ENCODE measurements at places on chromosomes 4 and X. TPM values are rescaled to one million over a fixed set of nuclear protein-coding genes. Genes with fewer than 3 reads are reported as not detected.

DNA sequence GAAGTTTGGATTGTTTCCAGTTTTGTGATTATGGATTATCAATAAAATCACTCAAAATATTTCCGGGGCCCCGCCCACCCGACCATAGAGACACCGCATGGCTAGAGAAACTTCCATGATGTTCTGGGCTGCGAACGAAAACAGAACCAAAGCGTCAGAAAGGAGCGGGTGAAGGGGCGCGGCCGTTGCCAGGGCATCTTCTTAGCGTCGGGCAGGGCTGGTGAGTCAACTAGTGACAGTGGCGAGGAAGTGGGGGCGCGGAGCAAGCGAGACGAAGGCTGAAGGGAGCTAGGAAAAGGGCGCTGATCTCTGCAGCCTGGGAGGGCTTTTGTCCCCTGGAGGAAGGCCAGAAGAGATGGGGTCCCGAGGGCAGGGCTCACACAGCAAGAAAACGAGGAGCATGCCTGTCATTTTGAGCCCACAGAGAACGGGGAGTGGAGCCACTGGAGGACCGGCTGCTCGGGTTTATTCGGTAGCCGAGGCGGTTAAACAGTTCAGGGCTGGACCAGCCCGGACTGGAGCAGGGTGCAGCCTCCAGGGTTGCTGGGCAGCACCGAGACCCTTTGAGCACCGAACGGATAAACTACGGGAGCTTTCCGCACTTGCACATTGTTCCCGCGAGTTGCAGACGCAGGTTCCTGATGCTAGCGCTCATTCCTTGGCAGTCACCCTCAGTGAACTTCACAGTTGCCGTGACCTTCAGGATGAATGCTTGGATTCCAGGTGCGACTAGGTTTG lies 298.1 kb upstream of the TRPC5 start:
- no peak for DNase-seq

GRCh38 chr4:42280327-42281095 lies 116.8 kb upstream of the SHISA3 start:
- no peak for DNase-seq

The TMEM150C gene
- not detected for total RNA-seq

The LRAT gene
- total RNA-seq, result not detected

DNA sequence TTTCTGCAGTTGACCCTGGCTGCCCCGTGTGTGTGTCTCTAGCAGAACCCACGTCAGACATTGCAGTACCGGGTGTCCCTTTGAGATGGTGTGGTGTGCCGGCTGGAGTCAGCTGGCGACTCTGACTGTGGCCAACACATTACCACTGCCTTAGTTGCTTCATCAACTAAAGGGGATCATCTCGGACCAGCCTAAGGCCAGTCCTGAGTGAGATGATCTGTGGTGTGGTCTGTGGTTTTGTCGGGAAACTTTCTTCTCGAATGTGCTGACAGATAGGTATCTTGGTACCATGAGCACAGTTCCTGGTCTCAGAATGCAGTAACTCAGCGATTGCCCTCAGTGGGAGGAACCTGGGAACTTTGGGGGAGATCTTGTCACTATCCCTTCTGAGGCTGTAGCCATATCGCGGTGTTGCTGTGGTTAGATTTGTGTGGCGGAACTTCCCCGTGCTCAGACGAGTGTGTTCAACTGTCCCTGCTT lies 15.8 kb downstream of the TBC1D14 start:
- DNase-seq, result no peak

GRCh38 chr4:158906073-158906472 lies 137.2 kb downstream of the FNIP2 start:
- DNase-seq, result no peak

DNA sequence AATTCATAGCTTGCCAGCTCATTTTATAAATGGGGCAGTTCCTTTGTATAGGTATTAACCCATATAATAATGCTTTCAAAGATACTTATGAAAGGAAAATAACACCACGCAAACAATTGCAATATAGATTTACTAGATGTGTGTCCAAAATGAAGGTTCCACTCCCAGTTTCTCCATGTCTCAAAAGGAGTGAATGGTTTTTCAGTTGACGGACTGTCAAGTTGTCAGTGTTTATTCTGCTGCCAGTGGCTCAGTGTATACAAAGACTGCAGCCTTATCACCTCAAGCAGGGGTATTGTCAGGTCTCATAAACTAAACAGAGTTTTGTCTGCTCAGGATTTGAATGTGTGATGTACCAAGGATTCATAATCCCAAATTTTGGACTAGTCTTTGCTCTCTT lies 585.3 kb upstream of the ATOH1 start:
- no peak for DNase-seq

DNA sequence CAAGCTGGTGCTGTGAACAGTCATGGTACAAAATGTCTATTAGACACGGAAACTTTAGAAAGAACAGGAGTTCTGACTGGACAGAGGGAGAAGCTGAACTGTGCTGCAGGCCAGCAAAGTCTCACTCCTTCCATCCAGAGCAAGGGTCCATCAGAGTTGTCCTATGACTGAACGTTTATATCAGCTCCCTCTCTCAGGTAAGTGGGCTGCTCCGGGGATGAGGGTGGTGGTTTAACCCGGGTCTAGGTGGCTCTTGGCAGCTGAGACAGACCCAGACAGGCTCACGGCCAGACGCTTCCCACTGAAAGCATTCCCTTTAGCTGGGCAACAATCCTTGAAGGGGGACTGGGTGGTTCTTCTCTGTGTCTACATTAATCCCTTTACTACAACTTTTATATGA lies 385.0 kb upstream of the SMIM31 start:
- DNase-seq, result no peak

DNA sequence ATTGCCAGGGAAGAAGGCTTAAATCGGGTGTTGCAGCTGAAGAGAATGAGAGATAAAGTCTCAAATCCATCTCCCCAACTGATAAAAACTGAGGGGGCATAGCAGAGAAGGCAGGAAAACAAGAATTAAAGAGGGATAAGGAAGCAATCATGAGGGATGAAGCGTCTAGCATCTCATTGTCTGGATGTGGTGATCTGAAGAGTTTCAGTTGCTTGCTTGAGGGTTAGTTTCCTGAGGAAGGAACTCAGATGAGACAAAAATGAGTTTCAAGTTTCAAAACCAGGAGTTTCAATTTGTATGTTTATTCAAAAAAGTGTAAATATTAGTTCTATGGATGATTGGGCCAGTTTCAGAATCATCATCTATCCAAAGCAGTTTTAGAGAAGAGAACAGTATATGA lies 496.9 kb downstream of the RAB28 start:
- no peak for DNase-seq

The TCEAL2 gene
- not detected for total RNA-seq

DNA sequence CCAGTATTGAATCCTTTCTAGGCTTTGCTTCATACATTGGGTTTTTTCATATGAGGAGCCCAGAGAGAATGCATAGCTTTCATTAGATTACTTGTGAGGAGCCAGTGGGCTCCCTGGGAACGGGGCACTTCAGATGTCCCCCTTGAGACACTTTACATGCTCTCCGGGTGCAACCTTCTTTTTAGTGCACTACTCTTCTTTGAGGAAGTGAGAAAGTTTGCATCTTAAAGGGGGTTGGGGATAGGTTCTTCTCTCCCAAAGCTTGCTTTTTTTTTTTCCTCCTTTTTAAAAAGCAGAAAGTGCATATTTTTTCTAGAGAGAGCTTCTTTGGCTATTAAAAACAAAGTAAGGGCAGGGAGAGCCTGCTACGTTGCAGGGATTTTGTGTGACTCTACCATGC lies 4.3 kb downstream of the HADH start:
- DNase-seq, result no peak

DNA sequence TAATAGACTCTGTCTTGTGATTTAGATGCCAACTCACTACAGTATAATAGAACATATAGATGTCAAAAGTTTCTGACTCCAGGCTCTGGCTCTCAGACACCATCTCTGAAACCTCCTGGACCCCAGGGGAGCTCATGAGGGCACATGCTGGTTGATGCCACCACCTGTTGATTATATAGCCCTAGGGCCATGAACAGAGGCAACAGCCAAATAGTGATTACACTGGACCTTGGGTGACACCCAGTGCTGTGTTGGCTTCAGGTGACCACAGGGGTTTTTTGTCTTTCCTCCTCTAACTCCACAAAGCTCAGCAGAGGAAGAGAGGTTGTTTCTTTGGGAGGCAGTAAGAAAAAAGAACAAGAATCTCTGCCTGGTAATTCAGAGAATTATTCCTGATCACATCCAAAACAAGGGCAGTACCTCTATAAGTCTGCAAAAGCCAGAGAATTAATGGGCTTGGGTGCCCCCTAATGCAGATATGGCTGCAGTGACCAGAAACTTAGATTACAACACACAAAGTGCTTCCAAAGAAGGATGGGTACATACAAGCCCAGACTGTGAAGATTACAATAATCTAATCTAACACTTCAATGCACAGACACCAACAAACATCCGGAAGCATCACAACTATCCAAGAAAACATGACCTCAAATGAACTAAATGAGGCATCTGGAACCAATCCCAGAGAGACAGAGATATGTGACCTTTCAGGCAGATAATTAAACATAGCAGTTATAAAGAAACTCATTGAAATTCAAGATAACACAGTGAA lies 1920.6 kb downstream of the ARAP2 start:
- DNase-seq, result no peak

The USP51 gene
- total RNA-seq, result 2.9 TPM

DNA sequence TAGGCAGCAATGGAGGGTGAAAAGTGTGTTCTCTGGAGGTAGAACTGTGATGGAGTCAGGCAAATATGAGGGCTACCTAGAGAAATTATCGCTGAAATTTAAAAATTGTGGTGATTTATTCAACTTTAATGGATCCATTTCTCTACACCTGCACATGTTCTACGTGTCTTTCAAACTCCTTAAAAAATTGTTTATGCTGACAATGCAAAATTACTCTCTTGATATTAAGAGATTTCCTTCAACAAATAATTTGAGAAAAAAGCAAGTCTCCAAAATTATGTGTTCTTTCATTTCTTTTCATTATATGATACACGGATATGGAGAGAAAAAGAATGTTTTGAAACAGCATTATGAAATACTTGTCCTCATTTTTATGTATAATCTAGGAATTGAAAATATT lies 1151.4 kb upstream of the PABPC4L start:
- DNase-seq, result no peak

The ASMT gene
- not detected for total RNA-seq

GRCh38 chrX:18098763-18099162 lies 121.9 kb downstream of the BEND2 start:
- no peak for DNase-seq

The SCD5 gene
- total RNA-seq, result 1.0 TPM

The HOPX gene
- total RNA-seq, result 60.2 TPM

DNA sequence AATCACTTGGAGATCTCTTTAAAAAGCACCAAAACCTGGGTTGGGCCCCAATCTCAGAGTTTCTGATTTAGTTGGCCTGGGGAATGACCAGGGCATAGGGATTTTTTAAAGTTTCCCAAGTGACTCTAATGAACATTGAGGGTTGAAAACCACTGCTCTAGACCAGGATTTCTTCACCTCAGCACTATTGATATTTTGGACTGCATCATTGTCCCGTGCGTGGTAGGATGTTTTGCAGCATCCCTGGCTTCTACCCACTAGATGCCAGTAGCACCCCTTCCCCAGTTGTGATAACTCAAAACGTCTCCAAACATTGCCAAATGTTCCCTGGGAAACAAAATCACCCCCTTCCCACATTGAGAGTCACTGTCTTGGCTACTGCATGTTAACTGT lies 61.8 kb downstream of the ATXN3L start:
- DNase-seq, result no peak

DNA sequence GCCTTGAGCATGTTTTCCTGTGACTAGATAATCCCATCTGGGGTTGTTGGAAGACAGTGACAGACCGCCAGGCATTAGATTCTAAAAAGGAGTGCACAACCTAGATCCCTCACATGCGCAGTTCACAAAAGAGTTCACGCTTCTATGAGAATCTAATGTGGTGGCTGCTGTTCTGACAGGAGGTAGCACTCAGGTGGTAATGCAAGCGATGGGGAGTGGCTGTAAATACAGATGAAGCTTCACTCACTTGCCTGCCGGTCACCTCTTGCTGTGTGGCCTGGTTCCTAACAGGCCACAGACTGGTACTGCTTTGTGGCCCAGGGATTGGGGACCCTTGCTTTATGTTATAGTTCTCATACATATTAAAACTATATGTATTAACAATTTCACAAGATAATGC lies 81.9 kb upstream of the TMLHE start:
- no peak for DNase-seq

GRCh38 chr4:185190306-185190856 lies 13.4 kb downstream of the CFAP97 start:
- DNase-seq, result no peak

DNA sequence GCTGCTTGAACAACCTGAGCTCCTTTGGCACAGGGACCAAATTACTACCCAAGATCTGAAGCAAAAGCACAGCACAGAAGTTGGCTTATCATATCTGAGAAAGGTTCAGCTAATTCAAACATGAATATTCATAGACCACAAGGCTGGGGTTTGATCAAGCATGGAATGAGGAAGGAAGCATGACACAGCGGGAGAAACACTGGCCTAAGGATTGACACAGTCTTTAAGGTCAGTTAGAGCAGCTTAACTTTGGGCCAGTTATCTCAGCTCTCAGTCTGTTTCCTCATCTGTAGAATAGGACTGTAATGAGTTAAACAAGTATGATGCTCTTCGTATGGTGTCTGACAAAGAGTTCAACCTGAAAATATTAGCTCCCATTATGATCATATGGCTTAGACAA lies 88.5 kb upstream of the CBR4 start:
- DNase-seq, result no peak

DNA sequence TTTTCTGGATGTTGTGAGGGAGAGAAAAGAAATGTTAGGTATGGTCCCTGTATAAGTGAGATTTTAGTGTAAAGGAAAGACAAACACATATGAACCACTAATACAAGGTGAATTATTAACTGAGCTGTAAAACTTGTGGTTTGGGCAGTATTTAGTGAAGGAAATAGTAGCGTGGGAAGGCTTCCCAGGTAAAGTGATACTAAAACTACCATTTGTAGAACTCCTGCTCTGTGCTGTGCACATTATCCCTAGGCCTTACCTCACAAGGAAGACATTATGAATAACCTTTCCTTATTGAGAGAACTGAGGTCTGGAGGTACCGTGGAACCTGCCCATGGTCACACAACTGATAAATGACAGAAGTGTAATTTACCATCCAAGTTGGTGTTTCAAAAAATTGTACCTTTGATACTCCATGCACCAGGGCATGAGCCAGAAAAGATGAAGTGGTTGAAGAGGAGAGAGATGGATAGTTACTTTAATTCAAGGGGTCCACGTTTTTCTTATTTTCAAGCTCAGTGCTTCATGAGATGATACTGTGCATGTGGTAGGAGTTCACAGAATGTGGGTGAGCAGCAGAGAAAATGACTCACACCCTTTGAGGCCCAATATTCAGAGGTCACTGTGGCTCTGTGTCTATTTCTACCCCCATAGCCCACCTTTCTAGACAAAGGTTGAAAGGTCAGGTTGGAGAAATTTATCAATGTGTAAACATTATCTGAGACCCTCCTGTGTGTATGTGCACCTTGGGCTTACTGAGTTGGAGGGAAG lies 2.6 kb upstream of the VSIG4 start:
- DNase-seq, result no peak

The OPN1MW gene
- not detected for total RNA-seq

- no peak for DNase-seq
Measured at GRCh38 chr4:17066972-17067371, 168.5 kb upstream of the LDB2 start.

The IGBP1 gene
- total RNA-seq, result 33.0 TPM

GRCh38 chrX:31435592-31435991 lies 363.8 kb upstream of the FTHL17 start:
- DNase-seq, result no peak

Data from activated T-helper 2 cell treated with anti-CD3 and anti-CD28 coated beads, Interferon-gamma antibody, Interleukin-2, Interleukin-4, amounts not matched to agents 10 μg/mL and 5 μg/mL and 100 μg/mL, durations not matched to agents 14 hours and 24 hours and 36 hours (primary cell).